Stimulated activated CD8-positive, alpha-beta memory T cell treated with anti-CD3 and anti-CD28 coated beads, Interleukin-2, amount 100 ng/mL, for 1 hour (primary cell): ENCODE measurements at places on chromosomes 5 and 9.

DNA sequence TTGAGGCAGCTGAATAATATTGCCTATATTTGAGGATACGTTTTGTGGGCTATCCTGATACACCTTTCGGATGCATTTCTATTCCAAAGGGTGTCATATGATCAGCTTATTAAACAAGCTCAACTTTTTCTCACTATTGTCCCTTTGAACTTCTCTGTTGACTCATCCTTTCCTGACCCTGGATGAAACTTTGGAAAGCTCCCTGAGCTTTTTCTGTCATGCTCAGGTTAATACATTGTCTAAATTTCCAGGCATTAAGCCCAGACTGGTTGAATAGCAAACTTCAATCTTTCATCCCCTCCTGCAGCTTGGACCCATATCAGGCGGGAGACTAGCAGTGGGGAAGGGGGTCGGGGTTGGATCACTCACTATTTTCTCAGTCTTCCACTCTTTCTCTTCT lies 104.9 kb upstream of the PTPN3 start:
- DNase-seq, result no peak

GRCh38 chr5:56357426-56357825 lies 124.3 kb upstream of the ANKRD55 start:
- no peak for DNase-seq

DNA sequence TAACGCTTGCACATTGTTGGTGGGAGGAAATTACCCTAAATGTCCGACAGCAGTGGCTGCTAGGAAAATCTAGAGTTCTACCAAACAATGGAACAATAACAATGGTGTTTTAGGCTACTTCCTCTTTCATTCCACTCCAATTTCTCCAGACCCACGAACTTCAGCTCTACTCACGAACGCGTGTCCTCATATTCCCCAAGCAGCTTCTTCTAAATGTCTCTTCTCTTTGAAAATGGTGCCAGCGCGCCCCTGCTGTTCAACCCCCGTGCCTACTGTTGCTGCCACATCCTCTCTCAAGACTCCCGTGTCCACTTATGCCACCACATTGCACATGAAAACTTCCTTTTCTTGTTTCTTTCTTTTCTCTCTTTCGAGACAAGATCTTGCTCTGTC lies 25.6 kb downstream of the OR2V2 start:
- DNase-seq, result no peak

DNA sequence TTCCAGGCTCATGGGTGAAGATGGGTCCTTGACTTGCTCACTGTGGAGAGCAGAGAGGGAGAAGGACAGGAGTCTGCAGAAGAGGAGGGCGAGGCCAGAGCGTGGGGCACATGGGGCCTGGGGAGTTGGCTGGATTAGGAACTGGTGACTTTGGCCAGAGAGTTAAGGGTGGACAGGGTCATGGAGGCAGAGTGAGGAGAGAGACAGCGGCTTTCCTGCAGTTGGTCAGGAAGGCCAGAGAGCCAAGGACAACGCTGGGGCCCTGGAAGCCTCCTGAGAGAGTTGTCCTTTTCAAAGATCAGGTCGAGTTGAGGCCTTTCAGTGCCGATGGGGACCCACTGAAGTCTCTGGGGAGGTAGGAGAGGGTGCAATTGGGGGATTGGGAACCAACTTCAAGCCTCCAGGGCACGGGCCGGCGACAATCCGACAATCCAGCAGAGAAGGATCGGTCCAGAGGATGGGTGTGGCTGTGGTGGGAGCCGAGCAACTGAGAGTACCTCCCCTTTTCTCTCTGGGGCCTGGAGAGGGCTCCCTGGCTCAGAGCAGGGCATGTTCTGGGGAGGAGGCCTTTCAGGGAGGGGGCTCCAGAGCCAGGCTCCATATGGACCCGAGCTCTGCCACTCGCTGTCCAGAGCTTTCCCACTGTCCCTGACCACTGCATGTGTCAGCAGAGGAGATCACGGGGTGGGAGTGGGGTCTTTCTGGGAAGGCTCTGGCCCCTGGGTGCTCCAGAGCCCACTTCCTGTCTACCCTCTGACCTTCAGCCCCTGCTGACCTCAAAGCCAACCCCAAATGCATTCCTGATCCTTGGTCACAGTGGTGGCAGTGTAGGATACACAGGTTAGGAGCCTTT lies 7.5 kb upstream of the PHYHD1 start:
- DNase-seq, result no peak

GRCh38 chr5:54470677-54471076 lies 15.2 kb downstream of the HSPB3 start:
- DNase-seq, result no peak

DNA sequence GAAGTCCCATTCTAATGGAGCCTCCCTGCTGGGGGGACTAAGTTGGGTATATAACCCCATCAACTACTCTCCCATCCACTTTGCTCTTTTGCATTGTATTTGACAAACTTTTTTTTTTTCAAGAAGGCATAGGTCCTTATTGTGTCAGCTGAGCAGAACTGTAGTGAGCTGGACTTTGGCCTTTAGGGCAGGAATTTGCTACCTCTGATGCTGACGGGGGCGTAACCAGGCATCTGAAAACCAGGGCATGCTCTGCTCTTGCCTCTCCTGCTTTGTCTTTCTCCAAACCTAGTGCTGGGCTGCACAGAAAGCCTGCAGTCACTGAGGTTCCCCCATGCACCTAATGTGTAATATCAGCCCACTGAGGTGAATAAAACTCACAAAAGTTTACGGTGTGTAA lies 49.0 kb downstream of the MSX2 start:
- DNase-seq, result no peak

DNA sequence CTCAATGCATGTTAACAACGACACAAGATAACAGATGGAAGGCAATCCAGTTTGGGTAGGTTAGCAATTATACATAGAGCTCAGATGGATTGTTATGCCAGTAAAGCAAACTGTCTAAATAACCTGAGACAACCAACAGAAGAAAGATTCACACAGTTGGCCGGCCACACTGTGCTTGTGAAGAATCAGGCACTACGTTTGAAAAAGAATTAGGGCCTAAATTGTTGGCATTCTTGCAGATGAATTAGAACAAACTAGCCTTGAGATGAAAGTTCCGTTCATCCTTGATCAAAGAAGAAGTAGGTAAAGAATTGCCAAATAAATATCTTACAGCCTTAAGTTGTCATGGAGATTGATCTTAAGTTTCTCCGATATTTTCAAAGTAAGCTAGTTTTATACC lies 210.6 kb downstream of the CDH18 start:
- no peak for DNase-seq

DNA sequence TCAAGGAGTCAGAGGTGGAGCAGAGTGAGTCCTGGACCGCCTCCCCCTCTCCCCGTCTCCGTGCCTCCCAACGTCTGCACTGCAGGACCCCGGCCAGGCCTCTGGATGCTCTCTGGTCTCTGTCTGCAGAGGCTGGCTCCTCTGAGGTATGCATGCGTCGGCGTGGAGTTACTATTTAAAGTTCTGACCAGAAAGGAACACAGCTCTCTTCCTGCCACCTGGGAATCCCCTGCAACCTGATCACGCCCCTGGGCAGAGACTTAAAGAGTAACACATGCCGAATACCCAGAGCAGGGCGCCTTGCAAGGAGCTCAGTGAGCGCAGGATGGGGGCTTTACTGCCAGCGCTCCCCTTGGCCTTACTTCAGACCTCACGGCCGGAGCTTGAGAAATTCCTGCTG lies 16.0 kb downstream of the ANXA6 start:
- DNase-seq, result no peak

DNA sequence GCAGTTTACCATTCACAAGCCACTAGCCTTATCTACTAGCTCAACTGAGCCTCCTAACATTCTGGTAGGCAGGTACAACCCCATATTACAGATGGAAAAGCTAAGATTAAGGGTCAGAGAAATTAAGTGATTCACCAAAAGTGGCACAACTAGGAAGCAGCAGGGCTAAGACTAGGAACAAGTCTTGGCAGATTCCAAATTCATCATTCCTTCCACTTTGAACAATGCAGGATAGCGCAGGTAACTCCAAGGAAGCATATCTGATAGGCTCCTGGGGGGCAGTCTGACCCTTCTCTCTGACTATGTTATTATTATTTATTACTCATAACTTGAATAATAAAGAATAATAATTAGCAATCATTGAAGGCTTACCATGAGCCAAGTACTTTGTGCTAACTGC lies 8.5 kb downstream of the HBEGF start:
- no peak for DNase-seq

DNA sequence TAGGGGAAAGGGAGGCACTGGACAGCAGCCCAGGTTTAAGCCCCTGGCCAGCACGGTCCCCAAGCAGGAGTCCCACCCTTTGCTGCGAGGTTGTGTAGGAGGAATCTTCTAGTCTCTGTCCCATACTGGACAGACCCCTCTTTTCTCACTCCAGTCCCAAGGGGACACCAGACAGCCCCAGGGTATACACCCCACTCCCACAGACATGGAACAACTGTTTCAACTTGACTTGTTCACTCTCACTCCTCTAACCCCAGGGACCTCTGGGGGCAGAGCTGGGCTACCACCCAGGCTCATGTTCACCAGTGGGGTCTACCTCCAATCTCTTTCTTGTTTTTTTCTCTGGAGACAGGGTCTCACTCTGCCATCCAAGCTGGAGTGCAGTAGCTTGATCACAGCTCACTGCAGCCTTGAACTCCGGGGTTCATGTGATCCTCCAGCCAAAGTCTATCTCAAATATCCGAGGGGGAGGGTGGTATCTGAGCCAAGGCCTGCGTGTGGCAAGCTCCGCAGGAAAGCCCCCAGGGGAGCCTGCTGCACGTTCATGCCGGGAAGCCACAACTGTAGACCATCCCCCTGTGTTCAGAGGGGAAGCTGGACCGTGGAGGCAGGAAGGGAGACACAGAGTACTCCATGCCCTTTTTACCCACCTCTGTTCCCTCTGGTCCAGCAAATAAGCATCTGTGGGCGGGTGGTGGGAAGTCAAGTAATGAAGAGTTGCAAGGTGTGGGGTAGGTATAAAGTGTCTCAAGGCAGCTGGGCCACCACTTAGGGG lies 1.8 kb downstream of the PTGES2 start:
- no peak for DNase-seq

- DNase-seq, result no peak
Observed at GRCh38 chr5:81132381-81132780, 100.7 kb upstream of the CKMT2 start.

DNA sequence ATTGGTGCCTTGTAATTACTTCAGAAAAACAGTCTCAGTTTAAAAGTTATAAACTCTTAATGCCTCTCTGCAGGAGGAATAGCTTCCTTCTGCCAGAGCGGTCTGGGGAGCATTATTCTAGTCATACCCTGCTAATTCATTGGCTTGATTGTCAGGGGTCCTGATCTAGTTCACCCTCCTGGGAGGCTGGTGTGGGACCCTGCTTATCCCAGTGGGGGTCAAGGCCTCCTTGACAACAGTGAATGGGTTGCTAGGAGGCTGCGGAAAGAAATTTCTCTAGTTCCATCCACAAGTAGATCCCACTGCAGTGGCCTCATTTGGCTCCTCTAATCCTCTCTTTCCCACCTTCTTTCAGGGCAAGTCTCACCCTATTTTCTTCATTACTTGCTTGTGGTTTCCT lies 105.7 kb downstream of the TMC1 start:
- DNase-seq, result no peak

- DNase-seq, result no peak
Observed at GRCh38 chr5:168372356-168372946, 81.0 kb downstream of the WWC1 start.

- DNase-seq, result no peak
Observed at GRCh38 chr5:73654171-73654811, 28.3 kb downstream of the ARHGEF28 start.

DNA sequence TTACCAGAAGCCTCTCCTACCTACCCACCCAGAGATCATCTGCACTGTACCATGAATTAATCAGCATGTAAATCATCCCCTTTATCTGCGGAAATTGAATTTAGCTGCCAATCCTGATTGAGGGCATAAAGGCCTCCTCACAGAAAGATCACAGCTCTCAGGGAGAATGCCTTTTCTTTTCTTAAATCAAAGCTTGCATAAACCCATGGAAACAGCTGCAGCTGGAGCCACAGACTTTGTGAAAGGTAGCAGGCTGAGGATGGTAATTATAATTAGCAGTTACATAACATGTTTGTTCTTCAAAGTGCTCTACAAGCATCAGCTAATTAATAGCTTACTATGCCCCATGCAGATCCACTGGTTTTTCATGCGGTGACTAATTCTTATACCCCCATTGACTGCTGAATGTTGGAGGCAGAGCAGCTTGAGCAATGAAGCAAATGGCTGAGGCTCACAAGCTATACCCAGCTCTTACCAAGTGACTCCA lies 54.6 kb downstream of the SUSD1 start:
- DNase-seq, result no peak

DNA sequence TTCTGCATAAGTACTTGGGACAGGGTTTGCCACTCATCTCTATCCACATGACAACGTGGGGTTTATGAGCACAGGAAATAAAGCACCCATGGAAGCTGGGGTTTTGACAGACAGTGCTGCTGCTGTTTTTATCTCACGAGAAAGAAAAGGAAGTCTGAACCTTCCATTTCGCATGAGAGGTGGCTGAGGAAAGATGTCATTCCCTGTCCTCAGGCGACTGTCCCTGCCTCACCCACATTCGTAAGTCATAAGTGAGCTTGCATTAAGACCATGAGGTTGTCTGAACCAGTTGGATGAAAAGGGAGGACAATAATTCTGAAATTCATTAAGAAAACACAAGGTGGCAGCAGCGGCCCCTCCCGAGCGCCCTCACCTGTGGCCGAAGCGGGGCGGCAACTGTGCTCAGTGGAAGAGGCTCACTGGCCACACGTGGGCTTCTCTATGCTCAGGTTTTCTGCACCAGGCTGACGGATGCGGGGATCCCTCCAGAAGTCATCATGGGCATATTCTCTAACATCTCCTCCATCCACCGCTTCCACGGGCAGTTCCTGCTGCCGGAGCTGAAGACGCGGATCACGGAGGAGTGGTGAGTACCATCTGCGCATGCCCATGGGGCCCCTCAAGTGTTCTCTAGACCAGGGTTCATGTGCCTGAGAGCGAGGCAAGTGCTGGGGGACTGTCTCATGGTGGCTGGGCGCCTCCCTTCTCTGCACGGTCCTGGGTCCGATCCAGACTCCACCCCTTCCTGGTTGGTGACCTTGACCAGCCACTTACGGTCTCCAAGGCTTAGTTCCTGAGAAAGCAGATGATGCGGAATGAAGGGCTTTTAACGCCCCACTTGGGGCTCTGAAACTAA lies 54.7 kb upstream of the SUSD3 start:
- DNase-seq, result no peak

GRCh38 chr5:140220698-140221064 lies 45.7 kb downstream of the CYSTM1 start:
- no peak for DNase-seq

DNA sequence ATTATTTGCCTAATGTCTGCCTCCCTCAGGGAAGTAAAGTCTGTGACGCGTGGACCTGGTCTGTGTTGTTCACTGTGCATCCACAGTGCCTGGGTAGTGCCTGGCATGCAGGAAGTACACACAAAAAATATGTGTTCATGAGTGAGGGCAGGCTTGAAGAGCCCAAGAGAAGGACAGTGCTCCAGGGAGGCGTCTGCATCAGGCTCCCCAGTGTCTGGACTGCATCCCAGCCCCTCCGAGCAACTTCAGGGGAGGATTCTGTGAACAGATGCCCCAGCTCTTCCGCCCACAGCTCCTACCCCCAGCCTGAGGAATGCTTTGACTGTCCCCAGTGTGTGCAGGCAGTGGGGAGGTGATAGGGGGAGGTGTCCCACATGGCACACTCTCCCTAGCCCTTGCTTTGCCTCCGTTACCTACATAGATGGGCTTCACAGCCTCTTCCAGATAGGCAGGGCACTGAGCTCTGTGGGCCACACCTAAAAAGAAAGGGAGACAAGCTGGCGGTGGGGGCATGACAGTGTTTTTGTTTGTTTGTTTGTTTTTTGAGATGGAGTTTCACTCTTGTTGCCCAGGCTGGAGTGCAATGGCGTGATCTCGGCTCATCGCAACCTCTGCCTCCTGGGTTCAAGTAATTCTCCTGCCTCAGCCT lies 25.4 kb downstream of the IRF1 start:
- no peak for DNase-seq
